Pancreas (tissue), 10 donors: ENCODE measurements at places on chromosomes 2 and 18.

DNA sequence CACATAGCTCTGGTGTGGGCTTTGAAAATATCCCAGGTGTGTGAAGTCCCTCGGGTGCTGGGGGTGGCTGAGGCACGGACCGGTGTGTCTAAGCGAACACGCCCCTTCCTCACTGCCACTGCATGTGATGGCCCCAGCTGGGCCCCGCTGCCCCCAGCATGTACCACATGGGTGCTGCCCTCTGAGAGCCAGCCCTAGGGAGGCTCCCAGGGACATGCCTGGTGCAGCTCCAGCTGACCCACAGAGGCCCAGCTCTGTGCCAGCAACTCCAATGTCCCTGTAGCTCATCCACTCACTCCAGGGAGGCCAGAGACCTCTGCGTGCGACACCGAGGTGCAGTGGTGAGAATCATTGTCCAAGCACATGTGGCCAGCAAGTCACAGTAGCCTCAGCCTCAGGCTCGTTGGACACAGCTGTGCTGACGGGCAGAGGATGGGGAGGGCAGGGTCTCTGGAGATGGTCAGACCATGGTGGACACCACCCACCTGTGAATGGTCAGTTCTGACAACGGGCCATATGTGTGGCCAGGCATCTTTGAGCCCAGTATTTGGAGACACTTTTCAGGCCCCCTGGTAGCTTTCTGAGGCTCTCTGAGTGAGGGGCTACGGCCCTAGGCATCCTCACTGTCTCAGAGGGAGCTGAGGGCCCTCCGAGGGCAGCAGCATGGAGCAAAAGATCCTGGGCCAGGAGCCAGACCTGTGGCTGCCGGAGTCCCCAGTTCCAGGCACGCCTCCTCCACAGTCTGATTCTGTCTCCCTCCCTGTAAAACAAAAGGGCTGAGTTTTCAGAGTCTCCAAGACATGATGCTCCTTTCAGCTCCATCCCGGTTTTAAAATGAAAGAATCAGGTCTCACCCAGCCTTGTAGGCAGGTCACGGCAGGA lies 220.7 kb downstream of the NDUFA10 start:
- no peak overlapping the region for H3K4me3 ChIP-seq
- no peak for DNase-seq
- H3K27me3 ChIP-seq: no peaks in the 10 kb centered on the region
- no peaks in the 10 kb centered on the region for H3K36me3 ChIP-seq
- H3K4me1 ChIP-seq: no peaks in the 10 kb centered on the region

- H3K4me3 ChIP-seq: no peak overlapping the region
- no peak for DNase-seq
- H3K27ac ChIP-seq: no peak overlapping the region
- no peaks in the 10 kb centered on the region for H3K27me3 ChIP-seq
- H3K4me1 ChIP-seq: no peaks in the 10 kb centered on the region
These were observed 80.3 kb downstream of the INSIG2 start for GRCh38 chr2:118168615-118169014.

GRCh38 chr2:30277582-30277981 lies 46.2 kb downstream of the LBH start:
- no peaks in the 10 kb centered on the region for H3K27me3 ChIP-seq
- DNase-seq: no peak
- H3K4me3 ChIP-seq: no peak overlapping the region
- no peaks in the 10 kb centered on the region for H3K36me3 ChIP-seq
- no peak overlapping the region for H3K27ac ChIP-seq
- no peaks in the 10 kb centered on the region for H3K4me1 ChIP-seq

GRCh38 chr2:64482765-64483504 lies 29.0 kb downstream of the LGALSL start:
- no peaks in the 10 kb centered on the region for H3K36me3 ChIP-seq
- H3K4me3 ChIP-seq: no peak overlapping the region
- no peak overlapping the region for H3K27ac ChIP-seq

DNA sequence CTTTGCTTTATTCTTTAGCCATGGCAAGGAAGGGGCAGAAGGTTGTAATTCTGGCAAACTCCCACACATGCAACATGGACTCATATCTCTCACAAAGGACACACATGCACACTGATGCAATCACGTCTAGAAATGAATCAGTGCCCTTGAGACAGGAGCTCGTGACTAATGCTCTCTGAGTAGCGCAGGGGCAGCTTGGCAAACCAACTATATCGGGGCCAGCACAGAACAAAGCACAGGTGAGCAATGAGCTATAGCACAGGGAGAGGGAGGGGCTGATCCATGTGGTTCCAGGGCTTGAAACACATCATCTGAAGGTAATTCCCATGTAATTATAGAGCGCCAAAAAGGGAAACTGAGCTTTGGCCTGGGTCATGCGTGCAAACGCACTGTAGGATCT lies 165.2 kb upstream of the KLF7 start:
- no peaks in the 10 kb centered on the region for H3K27me3 ChIP-seq
- no peaks in the 10 kb centered on the region for H3K36me3 ChIP-seq
- no peaks in the 10 kb centered on the region for H3K4me1 ChIP-seq
- H3K27ac ChIP-seq: no peak overlapping the region
- DNase-seq: no peak
- no peak overlapping the region for H3K4me3 ChIP-seq

DNA sequence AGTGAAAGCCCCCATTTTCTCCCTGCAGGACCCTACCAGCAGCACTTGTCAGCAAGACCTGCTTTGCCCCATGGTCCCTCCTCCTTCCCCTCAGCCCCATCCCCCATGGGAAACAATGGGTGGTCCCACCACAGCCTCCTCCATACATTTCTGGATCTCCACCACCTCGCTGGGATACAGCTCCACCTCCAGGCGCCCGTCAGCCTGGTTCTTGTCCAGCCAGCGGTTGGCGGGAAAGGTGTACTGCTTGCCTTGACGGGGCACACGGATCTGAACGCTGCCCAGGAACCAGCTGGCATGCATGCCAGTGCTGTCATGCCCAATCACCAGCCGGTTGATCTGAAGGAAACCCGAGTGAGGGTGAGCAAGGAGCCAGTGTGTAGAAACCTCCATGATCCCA lies 90.9 kb downstream of the LOXHD1 start:
- no peak for DNase-seq
- no peaks in the 10 kb centered on the region for H3K27me3 ChIP-seq
- H3K27ac ChIP-seq: no peak overlapping the region
- H3K4me1 ChIP-seq: no peaks in the 10 kb centered on the region

GRCh38 chr18:63234841-63235240 lies 84.7 kb downstream of the BCL2 start:
- no peak for DNase-seq
- H3K27me3 ChIP-seq: no peaks in the 10 kb centered on the region
- no peaks in the 10 kb centered on the region for H3K36me3 ChIP-seq
- no peak overlapping the region for H3K4me3 ChIP-seq
- H3K4me1 ChIP-seq: peaks cover 7% of the 10 kb centered on the region
- H3K27ac ChIP-seq: no peak overlapping the region
